Tibial nerve (tissue), 4 donors: ENCODE measurements at places on chromosomes 11 and 22.

- DNase-seq: no peak
These were observed 12.8 kb downstream of the PACSIN2 start for GRCh38 chr22:43002202-43002586.

DNA sequence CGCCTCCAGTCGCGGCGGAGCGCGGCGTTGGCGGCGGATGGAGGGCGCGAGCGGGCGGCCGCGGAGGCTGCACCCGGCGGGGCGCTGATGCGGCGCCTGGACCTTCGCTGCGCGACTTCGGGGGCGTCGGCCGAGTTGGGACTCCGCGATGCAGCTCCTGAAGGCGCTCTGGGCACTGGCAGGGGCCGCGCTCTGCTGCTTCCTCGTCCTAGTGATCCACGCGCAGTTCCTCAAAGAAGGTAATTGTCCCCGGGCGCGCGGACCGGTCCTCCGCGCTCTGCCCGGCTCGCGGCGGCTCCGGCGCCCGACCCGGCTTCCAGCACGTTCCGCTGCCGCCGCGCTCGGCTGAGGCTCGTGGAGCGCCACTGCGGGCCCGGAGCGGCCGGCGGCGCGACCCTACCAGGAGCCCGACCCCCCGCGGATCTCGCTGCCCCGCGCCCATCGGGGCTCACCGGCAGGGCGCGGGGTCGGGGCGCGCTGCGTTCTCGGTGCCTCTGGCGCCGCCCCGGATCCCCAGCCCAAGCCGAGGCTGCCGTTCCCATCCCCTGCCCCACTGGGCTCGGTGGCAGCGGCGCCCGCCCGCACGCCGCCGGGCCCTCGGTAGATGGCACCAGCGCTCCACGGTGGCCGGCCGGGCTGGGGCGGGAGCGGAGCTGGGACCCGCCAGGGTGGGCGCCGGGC is 1251.2 kb downstream of the BRD1 start:
- no peak for DNase-seq

- DNase-seq: no peak
These were observed 162.8 kb downstream of the RCN1 start for GRCh38 chr11:32253706-32254105.

DNA sequence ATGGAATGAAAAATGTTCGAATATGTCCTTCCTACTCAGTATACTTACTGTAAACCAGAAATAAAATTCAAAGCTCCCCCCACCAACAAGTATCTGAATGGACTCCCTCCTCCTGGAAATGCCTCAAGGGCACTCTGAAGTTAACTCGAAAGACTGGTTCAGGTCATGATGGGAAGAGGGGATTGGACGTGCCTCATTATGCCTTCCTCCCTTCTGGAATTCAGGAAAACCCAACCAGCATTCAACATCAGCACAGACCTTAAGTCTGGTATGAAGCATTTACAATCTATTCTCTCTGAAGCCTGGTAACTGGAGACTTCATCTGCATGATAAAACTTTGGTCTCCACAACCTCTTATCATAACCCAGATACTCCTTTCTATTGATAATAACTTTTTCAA is 428.3 kb upstream of the RAG2 start:
- no peak for DNase-seq

- DNase-seq: no peak
These were observed 16.0 kb downstream of the RBM7 start for GRCh38 chr11:114416441-114416961.

DNA sequence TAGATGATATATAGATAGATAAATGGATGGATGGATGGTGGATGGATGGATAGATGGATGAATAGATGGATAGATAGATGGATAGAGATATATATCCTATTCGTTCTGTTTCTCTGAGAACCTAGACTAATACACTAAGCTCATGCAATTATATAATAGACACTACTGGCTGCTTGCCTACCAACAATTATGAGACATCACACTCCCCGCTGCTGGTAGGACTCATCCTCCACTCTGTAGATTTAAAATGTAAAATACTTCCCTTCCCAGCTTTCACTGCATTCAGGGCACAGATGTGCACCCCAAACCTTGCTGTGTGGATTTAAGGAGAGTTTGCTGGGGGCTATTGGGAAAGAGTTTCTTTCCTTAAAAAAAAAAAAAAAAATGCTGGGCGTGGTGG is 28.3 kb upstream of the RCN1 start:
- DNase-seq: no peak

GRCh38 chr11:132312701-132313111 is 942.3 kb downstream of the NTM start:
- DNase-seq: no peak

DNA sequence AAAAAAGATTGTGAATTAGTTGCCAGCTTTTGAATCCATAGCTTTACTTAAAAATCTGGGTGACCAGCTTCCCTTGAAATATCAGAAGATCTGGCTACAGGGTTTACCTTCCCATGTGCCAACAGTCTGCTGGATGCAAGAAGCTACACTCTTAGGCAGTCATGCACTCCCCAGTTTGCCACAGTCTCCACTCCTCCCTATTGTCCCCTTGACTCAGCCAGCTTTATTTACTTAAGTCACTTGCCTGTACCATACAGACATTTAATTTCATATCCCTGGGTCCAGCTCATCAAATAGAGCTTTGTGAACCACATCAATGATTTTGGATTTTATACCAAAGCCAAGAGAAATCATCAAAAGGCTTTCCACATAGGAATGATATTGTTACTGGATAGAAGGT is 12.2 kb downstream of the MCHR1 start:
- no peak for DNase-seq

DNA sequence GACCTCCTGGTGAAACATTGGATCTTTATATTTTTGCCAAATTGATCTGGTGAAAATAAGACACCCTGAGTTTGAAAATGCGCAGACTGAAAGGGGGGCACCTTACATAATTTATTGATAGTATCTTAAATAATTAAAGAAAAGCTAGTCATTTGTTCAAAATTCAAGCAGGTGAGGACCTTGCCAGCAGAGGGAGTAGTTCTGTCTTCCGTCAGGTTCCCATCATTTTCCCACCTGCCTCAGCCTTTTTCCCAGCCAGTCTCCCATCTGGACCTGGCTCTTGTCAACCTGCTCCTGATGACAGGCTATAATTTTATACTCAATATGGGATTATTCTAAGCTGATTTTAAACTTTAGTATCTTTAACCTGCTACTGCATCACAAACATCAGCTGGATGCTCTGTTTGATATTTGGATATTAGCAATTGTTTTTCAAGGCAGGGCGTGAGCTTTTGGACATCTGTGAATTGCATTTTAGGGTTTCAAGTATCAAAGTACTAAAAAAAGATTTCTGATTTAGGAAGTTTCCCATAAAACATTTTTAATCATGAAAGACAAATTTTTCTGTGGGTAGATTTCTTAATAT is 132.0 kb downstream of the ELP4 start:
- no peak for DNase-seq

DNA sequence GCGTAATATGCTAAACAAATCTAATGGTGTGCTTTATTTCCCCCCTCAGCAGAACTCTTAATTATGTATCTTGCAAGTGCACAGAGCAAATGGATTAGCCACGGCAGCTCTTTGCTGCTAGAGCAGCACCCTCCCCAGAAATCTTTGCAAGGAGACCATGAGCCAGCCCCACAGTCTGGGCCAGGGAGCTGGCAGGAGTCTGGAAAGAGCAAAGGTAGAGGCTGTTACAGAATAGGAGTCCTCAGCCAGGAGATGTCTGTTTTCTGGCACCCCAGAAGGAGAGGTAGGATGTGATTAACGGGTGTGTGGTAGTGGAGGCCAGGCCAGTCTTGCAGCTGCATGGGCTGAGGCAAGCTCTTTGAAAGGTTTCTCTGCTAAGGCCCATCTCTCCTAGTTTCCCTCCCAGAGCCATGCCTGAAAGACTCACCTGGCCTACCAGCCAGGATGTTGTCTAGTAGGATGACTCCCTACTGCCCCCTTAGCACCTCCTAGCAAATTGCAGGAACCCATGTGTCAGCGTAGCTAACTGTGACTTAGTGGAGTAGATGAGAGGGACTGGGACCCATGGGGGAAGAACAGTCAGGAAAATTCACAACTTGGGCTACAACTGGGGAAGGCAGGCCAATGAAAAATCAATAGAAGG is 557.2 kb downstream of the BUD13 start:
- DNase-seq: no peak

- no peak for DNase-seq
These were observed 85.6 kb upstream of the PARVA start for GRCh38 chr11:12291766-12292165.

- no peak for DNase-seq
These were observed 328.8 kb upstream of the PITPNB start for GRCh38 chr22:28247667-28248363.

- no peak for DNase-seq
These were observed 26.3 kb downstream of the STK33 start for GRCh38 chr11:8567602-8568198.

DNA sequence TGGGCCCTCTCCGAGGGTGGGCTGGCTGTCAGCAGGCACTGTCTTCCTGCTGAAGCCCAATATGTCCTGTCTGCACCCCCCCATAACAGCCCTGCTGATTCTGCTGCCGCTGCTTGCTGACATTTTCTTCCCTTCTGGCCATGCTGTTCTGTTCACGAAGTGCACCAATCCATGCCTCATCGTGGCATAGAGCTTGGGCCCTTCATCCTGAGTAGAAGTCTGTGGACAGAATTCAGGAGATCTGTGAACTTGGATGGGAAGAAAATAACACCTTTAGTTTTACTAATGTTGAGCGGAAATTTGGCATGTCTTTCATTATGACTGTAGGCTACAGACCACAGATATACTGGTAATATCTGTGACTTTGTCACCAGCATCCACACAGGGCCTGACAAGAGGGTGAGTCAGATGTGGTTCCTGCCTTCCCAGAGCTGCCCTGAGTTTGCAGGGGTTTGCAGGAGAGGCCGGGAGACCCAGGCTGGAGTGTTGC is 14.1 kb upstream of the KIAA0930 start:
- DNase-seq: no peak

DNA sequence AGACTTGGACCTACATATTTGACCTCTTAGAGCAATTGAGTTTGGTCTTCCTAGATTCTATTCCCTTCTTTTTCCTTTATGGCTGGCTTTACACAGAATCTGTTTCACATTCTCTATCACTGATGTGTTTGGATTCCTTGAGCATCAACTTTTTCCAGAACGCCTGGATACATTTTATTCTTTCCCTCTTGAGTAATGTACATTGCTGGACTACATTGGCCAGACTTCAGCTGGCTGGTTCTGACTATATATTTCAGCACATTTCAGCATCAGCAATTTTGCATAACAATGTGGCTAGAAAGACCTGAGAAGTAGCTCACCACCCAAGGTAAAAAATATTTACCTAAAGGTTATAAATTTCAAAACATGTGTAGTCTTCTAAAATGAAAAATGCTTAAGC is 2198.2 kb upstream of the RAG2 start:
- no peak for DNase-seq

DNA sequence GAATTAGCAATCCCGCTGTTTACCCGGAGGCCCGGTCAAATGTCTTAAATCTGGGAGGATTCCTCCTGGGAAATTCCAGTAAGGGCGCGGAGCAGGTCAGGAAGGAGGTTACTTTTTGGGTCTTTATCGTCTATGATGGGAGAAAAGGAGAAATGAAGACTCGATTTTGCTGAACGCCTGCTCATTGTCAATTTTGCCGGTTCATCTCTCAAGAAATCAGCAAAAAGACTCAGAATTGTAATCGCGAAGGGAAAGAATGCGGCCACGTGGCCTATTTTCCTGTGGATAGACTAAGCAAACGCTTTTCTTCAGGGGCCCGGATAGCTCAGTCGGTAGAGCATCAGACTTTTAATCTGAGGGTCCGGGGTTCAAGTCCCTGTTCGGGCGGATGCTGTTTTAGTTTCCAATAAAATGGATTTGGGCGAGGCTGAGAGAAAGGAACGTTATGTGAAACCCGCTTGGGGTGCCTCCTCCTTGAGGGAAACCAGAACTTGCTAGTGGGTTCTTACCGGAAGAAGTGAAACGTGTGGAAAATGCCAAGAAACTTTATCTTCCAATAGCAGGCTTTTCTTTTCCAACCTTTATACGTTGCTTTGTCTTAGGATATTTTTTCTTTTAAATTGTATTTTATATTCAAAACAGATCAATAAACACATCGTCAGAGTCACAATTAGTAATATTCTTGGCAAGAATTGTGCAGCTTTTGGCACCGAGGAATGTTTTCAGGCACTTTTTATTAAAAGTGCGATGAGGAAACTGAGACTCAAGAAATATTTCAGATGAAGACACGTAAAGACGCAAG is 45.0 kb downstream of the OR4D9 start:
- DNase-seq: peak; percentile 77

- DNase-seq: no peak
These were observed 21.8 kb downstream of the DCUN1D5 start for GRCh38 chr11:103070142-103070541.

DNA sequence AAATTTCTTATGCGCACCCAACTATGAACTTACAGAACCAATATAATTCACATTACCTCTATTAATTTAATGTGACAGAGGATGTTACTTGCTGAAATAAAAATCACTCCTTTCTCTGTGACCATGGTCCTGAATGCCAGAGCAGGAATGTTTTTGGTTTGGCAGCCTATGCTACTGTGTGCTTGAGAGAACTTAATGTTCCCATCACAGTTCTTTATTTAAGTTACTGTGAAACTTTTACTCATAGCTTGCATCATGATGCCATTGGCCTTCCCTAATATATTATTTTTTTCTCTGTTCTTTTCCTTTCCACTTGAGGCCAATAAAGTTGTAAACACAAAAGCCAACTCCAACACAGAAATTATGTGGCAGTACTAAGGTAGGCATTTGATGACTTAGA is 142.2 kb downstream of the FAM76B start:
- DNase-seq: no peak

GRCh38 chr11:114847306-114847975 is 169.1 kb downstream of the NXPE2 start:
- no peak for DNase-seq

GRCh38 chr11:132008872-132009271 is 638.5 kb downstream of the NTM start:
- no peak for DNase-seq

GRCh38 chr22:31646186-31647019 is 15.6 kb downstream of the PISD start:
- DNase-seq: no peak

GRCh38 chr22:29695129-29695926 is 24.5 kb upstream of the CABP7 start:
- no peak for DNase-seq
